ENCODE measurements at places on chromosomes 3 and 15.

DNA sequence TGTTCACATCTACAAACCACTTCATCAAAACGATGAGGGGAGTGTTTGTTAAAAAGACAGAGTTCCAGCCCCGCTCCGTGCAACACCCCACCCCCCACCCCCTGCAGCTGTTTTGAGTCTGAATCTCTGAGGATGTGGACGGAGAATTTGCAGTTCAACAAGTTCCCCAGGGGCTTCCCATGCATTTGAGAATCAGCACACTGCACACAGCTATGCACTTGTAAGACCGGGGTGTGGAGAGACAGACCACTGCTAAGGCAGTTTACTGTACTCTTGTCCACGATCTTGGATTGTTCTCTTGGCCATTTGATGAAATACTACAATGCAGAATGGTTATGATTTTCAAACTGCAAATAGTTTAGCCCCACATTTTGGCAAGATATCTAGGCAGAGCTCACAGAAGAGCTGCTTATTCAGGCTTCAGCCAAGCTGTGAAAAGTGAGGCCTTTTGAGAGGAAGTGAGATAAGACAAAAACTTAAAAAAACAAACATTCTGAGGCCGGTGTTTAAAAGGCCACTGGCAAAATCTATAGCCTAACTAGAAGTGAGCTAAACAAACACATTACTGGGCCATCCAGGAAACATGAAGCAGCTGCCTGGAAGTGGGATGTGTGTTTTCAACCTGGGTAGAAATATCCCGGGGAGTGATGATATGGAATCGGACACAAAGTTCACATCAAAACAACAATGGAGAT is 308.2 kb upstream of the ADAMTS9 start:
- DNase-seq = no peak

- peak; percentile 69 for DNase-seq
Observed at GRCh38 chr3:159765030-159765859, 223.4 kb upstream of the IL12A start.

DNA sequence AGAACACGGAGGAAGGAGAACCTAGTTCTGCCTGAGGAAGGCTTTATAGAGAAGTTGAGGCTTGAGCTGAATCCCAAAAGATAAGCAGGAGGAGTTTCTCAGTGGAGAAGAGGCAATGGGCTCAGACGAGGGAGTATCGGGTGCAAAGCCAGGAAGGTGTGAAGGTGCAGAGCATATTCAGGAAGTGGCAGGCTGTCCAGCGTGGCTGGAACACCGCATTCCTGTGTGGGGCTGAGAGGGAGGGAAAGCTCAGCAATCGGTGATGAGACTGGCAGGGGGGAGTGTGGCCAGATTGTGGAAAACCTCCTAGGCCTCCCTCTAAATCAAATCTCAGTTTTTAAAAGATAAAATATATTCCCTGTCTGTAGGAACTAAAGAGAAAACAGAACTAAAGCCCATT is 63.0 kb downstream of the ARHGAP31 start:
- no peak for DNase-seq

DNA sequence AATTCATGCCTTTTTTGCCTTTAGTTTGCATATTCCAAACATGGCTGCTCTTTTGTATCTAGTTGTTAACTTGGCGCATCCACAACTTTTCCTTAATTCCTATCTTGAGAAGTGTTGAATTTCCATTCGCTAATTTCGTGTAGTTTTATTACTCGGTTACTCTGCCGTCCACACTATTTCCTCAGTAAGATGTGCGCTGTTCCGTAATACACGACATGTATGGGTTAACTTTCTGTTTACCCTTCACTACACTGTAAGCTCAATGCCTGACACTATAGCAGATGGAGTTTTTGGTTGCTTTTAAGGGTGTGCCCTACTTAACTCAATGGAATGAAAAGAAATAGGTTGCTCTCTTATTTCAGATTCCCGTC is 724 bp downstream of the RPSA start:
- no peak for DNase-seq

GRCh38 chr3:56467801-56468183 is 475 bp downstream of the ERC2 start:
- no peak for DNase-seq

- no peak for DNase-seq
Observed at GRCh38 chr3:142875583-142876207, 13.2 kb downstream of the PCOLCE2 start.

- no peak for DNase-seq
Observed at GRCh38 chr3:35528728-35529127, 110.6 kb upstream of the ARPP21 start.

DNA sequence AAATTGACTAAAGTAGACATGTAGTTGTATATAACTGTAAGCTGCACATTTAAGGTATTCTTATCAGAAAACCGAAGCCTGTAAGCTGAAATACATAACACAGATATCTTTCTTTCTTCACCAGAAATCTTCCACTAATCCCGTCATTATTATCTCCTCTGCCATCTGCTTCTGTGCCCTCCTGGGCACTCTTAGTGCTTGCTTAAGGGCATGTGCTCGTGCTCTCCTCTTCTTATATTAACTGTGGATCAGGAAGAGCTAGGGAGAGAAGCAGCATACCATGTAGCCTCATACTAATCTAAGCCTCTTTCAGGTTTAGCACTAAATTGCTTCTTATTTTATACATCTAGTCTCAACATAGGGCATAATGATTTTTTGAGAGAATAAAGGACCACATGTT is 60.8 kb downstream of the RIOX2 start:
- no peak for DNase-seq

- DNase-seq = no peak
Observed at GRCh38 chr3:84666468-84666867, 292.3 kb upstream of the CADM2 start.

GRCh38 chr3:197408177-197408957 is 110.0 kb upstream of the DLG1 start:
- DNase-seq = no peak

All from ovary (tissue), 10 donors.